ENCODE measurements at places on chromosomes 1 and 21.

DNA sequence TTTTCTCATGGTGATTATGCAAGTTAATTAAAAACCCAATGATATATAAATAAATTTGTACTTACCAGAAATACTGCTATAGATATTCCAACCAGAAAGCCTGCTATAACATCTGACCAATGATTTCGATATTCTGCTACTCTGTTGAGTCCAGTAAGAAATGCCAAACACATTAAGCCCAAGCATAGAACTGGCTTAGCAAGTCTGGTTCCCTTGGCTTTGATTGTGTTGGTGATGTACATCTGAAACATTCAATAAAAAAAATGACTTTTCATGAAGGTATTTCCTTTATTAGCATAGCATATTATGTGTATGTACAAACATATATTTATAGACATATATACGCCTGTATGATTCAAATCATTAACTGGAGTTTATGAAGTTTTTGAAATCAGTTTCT, 82.8 kb downstream of the PLPPR5 start:
- no peak for DNase-seq

DNA sequence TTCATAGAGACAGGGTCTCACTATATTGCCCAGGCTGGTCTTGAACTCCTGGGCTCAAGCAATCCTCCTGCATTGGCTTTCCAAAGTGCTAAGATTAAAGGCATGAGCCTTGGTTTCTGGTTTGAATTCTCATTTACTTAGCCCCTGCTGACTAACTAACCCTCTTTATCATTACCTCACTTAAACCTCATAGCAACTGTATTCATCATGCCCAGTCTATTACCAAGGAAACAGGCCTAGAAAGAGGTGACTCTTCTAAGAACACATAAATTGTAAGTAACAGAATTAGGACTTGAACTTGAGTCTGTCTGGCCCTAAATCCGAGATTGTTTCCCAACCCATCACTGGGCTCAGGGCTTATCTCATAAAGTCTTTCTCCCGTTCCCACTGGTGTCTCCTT, 44.2 kb downstream of the TMEM53 start:
- no peak for DNase-seq

DNA sequence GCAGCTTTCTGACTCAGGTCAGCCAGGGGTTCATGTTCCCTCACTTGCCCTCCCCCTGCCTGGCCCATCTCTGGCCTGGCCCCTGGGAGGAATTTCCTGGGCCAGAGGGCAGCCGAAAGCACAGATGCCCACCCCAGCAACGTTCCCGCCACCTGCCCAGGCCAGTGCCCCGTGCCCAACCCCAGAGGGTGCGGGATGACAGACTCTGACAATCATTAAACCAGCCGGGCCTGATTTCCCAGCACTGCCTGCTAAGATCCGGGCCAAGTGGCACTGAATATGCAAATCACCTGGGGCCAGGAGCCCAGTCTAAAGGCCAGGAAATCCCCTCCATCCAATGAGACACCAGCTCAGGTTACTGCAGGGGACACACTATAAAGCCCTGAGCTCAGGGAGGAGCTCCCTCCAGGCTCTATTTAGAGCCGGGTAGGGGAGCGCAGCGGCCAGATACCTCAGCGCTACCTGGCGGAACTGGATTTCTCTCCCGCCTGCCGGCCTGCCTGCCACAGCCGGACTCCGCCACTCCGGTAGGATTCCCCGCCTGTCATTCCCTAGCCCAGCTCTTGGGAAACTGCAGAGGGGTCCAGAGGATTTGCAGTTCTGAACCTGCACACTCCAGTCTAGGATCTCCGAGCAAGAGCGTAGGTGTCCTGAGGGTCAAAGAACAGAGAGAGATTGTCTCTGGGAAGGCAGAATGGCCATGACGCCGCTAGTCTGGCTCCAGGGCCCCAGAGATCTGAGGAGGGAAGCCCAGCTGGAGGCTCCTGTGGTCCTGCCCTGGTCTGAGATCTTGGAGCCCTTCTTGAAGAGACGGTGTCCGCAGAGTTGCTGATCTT, at the start of gene ELF3:
Gene ELF3 (plus strand): TSS at position 408 of the 836 bp plus-strand sequence. CDS start 550 bp downstream, outside the sequence.
- DNase-seq, result peak; percentile 88

- no peak for DNase-seq
Measured at GRCh38 chr1:31703431-31704270, at the start of gene COL16A1. Gene COL16A1 (minus strand): TSS chr1:31704017. CDS start chr1:31702193, 1,824 bp downstream.

DNA sequence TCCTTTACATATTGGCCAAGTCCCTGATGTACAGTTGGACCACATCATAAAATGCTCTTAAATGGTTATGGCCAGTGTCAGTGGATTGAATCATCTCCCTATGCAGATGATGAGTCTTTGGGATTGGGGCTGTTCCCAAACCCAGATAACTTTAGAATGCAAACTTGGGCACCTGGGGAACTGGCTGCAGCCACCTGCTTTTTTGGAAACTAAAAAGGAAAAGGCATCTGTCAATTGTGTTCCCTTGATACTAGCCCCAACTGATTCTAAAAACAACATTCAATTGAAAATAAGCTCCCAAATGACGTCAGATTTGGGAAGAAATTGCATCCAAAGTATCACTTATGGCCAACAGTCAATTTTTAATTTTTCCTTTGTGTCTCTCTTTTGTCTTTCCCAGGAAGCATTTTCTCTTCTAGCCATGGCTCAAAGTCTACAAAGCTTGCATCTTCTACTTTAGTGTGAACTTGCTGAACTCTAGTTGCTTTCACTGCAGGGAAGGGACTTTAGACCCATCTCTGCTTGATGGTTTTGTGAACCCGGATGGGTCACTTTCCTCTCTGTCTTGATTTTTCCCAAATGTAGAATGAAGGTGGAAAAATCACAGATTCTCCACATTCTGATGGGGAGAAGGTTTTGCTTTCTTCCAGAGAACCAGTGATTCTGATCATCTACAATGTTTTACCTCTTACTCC, 402.3 kb upstream of the USP24 start:
- DNase-seq, result no peak

DNA sequence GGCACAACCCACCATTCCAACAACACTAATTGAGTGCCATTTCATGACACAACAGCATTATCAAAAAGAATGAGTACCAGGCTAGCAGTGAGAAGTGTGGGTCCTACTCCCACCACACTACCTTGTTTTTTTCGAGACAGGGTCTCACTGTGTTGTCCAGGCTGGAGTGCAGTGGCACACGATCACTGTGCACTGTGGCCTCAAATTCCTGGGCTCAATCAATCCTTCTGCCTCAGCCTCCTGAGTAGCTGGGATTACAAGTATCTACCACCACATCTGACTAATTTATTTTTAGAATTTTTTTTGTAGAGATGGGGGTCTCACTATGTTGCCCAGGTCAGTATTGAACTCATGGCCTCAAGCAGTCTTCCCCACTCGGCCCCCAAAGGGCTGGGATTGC, 30.7 kb downstream of the CD247 start:
- DNase-seq, result no peak

GRCh38 chr1:67053535-67053784, 488 bp downstream of the SLC35D1 start:
- peak; percentile 75 for DNase-seq

DNA sequence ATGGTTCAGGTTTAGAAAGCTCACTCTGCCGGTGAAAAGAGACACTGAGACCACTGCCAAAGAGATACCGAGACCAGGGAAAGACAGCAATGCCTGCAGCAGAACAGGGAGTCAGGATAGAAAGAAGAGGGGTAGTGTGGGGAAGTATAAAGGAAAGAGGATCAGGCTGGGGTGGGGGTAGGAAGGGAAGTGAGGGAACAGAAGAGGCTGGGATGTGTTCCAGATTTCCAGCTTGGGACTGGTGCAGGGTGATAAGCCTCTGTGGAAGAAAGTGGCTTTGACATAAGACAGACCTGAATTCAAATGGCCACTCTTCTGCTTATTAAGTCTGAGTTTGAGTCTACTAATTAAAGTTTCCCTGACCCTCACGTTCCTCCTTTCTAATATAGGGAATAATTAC, 105.9 kb downstream of the PIK3R3 start:
- no peak for DNase-seq

DNA sequence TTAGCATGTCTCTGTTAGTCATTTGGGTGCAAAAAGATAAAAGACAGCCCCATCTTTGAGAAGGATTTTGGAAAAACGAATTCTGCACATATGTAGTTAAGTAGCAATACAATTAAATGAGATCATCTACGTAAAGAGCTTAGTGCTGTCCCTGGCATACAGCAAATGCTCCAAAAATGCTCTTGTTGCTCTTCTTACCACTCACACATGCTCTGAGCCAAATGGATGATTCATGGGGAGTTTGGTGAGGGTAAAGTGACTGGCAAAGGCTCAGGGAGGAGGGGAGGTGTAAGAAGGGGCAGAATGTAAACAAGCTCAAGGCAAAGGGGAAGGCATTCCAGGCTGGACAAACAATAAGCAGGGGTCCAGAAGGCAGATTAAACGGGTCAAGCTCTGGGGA, 191.9 kb downstream of the AK5 start:
- peak; percentile 86 for DNase-seq

- DNase-seq, result peak; percentile 46
Measured at GRCh38 chr1:243482141-243483022, 226.5 kb downstream of the SDCCAG8 start.

- no peak for DNase-seq
Measured at GRCh38 chr1:84271441-84272151, 29.9 kb upstream of the SAMD13 start.

DNA sequence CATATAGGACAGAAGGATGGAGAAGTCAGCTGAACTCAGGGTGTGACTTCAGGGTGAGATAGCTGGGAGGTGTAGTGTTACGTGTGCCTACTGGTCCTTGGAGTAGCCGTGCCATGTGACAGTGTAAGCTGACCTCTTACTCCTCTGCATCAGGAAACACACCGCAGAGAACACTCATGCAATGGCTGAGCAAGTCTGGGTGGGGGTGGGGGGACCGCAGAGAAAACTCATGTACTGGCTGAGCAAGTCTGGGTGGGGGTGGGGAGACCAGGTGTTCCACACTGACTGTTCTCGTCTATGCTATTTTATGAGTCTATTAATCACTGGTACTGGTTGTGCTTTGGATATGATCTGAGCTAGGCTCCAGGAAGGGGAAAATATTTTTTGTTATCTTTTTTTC, 233.1 kb downstream of the PAPPA2 start:
- DNase-seq, result peak; percentile 58

DNA sequence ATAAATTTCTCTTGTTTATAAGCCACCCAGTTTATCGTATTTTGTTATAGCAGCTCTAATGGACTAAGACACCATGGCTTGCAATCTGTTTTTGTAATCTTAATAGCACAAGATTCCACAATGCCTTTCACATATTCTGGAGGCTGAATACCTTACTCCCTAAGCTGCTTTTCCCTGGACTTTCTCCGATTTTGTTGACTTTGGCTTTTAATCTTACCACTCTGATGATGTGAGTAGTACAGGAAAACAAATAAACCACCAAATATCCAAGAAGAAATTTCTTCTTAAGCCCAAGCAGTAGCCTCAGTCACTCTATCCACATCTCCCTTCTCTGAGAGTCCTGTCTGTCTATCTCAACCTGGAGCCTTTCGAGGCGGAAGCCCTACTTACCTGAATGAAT, 838.6 kb downstream of the LTN1 start:
- DNase-seq, result no peak

DNA sequence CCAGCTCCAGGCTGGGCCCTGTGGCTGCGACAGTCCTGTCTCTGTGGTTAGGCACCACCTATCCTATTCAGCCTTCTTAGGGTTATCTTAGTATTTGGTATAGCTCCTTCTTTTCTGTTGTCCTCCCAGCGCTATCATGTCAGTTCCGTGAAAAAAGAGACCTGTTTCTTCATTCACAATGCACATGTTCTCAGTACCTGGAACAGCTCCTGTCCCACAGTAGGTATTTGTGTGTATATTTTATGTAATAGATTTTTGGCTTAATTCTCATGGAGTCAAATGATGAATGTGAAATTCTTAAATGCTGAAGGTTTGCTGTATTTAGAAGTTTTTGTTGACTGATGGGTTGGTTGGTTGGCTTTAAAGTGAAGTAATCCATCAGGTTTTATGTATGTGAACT, 279.7 kb downstream of the ST6GALNAC3 start:
- DNase-seq, result no peak

GRCh38 chr1:79585801-79586200, 579.3 kb upstream of the ADGRL4 start:
- DNase-seq, result no peak

DNA sequence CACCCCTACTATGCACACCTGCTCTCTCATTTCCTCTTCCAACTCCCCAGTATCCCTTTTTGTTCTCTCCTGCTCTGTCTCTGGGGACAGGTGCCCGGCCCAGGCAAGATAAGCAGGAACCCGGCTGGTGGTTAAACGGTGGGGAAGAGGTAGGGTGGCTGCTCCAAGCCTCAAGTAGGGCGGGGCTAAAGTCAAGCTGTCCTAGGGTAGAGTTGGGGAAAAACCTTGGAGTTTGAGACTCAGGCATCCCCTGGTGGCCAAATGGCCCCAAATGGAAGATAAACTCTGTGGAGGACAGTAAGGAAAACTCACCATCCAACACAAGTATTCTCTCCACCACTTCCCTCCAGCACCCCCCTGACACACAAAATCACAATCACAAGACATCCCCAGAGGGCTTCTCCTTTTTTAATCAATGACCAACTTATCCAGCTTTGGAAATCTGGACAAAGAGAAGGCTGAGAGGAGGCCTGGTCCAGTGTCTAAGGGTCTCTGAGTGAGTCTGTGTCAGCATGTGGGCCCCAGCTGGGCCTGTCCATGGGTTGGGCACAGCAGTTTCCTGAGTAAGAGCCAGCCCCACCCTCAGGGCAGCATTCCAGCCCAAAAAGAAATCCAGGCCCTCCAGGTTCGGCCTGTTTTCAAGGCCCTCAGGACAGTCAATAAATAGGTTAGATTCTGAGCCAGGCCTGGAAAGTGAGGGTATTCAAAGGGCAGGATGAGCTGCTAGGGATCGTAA, 9.8 kb downstream of the POMGNT1 start:
- no peak for DNase-seq

DNA sequence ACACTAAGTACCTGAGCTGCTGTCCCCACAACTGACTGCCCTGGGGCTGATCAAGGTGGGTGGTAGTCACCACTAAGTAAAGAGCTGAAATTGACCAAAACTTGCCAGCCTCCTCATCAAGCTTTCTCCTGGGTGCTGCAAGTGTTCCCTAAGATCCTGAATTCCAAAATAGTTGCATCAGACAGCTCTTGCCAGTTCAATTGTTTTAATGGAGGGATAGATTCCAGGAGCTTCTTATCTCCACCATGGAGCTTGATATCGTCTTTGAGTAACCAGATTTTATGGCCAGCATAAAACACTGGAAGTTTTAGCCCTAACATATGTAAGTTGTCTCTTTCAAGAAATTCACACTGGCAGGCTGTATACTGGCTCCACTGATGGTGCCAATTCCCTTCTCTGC, 90.3 kb downstream of the NID1 start:
- DNase-seq, result no peak

GRCh38 chr1:209463441-209463840, 120.1 kb upstream of the CAMK1G start:
- no peak for DNase-seq

DNA sequence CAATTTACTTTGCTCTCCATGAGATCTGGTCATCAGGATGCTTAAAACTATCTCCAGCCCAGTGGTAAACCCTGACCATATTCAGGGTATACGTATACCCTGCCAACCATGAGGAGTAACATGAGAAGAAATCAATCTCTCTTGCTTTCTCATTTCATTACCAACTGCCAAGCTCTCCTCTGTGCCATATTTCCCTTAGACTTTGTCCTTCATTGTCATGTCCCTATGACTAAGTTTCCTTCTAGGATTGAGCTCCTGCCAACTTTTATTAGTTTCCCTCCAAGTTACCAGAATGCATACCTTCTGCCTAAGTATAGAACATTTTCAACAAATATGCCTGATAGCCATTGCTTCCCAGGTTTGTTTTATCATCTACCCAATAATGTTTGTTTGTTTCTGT, 1113.9 kb upstream of the B3GALT2 start:
- no peak for DNase-seq

- no peak for DNase-seq
Measured at GRCh38 chr1:246631426-246631825, 65.2 kb downstream of the CNST start.
